ENCODE measurements at places on chromosomes 16 and 17. TPM values are rescaled to one million over a fixed set of nuclear protein-coding genes. Genes with fewer than 3 reads are reported as not detected.

DNA sequence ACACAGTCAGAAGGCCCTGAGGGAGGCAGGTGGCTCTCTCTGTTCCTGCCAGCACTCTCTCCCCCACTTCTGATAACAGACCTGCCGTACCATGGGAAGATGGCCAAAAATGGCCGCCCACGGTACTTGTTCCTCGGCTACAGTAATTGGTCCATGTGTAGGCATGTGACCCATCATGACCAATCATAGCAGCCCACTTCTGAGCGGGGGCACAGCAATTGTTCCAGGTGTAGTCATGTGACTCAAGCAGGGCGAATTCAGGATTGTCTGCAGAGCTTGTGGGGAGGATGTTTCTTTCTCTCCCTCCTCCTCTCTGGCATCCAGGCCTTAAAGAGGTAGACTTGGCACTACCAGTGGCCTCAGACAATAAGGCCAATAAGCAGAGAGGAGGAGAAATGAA, 250.4 kb downstream of the MRTFB start:
- H3K36me3 ChIP-seq, result no peaks in the 10 kb centered on the region
- H3K4me1 ChIP-seq, result no peaks in the 10 kb centered on the region
- H3K4me3 ChIP-seq, result no peak overlapping the region

The FBXW10 gene
- not detected for total RNA-seq

DNA sequence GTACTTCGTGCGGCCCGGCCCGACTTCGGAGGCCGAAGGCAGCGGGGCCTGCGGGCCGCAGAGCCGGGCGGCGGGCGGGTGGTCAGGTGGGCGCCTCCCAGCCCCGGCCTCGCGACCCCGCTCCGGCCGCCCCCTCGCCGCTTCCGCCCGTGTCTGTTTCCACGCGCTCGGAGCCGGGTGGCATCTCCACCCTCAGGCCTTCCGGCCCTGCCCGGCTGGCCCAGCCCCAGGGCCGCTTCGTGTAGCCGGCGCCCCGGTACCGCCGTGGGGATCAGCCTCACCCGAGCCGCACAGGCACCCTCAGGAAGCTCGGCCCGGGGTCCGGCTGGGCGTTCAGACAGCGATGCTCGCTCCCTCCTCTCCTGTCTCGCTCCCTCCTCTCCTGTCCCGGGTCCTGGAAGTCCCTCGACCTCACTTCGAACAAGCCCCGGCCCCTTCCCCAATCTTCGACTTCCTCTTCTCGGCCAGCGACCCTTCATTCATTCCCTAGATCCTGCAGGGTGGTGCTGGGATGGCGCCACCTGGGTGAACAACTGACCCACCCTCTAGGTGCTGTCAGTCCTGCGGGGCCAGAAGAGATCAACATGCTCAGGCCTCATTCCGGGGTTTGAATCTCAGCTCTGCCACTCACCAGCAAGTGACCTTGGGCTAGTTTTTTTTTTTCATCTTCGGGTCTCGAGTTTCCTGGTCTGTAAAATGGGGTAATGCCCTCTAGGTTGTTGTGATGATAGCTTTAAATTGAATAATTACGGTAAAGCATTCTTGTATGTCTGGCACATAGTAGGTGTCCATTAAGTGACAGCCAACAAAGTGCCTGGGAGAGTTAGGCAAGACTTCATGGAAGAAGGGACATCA, 610 bp downstream of the VPS4A start:
- no peaks in the 10 kb centered on the region for H3K27me3 ChIP-seq
- peak; percentile 42 for DNase-seq
- peaks cover 26% of the 10 kb centered on the region for H3K36me3 ChIP-seq
- peaks cover 26% of the 10 kb centered on the region for H3K4me1 ChIP-seq

The SCNN1B gene
- total RNA-seq, result not detected

The KRTAP3-1 gene
- total RNA-seq, result not detected

GRCh38 chr17:33285413-33285812, 7.7 kb downstream of the ASIC2 start:
- peaks cover 28% of the 10 kb centered on the region for H3K27me3 ChIP-seq
- no peaks in the 10 kb centered on the region for H3K36me3 ChIP-seq
- no peak overlapping the region for H3K27ac ChIP-seq

The SPN gene
- total RNA-seq, result 357 TPM

DNA sequence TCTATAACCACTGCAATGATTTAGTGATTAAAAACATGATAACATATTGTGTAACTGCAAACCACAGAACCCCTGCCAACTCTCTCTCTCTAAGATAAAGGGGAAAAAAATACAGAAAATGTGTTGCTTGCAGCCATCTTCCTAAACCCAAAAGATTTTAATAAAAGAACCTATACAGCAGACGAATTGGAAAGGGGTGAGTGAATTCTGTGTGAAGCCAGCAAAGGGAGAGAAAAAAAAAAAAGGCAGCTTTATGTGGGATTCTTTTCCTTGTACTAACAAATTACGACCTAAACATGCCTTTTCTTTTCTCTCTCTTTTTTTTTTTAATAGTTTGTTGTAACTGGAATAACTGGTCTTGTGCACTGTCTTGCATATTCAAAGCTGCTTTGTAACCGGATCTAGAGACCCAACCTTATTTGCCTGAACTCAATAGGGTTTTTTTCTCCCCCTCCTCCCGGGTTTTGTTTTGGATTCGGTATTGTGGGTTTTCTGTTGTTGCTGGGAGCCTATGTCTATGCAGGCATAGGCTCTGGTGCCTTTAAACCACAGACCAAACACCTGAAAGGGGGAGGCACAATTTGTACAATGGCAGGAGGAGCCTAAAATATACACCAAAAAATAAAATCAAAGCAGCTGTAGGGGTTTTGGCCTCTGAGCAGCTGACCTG, 7.0 kb upstream of the ZFHX3 start:
- H3K27ac ChIP-seq, result no peak overlapping the region
- no peak overlapping the region for H3K4me3 ChIP-seq
- DNase-seq, result no peak
- peaks cover 27% of the 10 kb centered on the region for H3K4me1 ChIP-seq
- peaks cover 47% of the 10 kb centered on the region for H3K27me3 ChIP-seq
- peaks cover 2% of the 10 kb centered on the region for H3K36me3 ChIP-seq

DNA sequence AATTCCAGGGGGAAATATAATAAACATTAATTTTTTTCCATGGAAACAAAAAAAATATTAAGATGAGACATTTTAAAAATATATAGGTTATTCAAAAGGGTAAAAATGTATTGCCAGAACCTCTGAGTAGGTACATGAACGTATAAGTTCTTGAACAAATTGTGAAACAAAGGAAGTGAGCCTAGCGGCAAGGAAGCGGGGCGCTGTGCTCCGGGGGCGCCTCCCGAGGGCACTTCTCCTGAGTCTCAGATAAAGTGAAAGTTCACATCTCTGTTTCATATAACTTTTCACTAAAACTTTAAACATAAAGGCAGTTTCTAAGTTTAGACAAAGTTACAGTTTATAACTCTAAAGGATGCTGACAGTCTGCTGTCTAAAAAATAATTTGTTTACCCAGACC, 52.3 kb downstream of the TNRC6C start:
- peaks cover 22% of the 10 kb centered on the region for H3K4me1 ChIP-seq
- H3K36me3 ChIP-seq, result peaks cover 12% of the 10 kb centered on the region
- no peak overlapping the region for H3K27ac ChIP-seq
- H3K4me3 ChIP-seq, result no peak overlapping the region
- peak; percentile 18 for DNase-seq

- DNase-seq, result no peak
- peaks cover 12% of the 10 kb centered on the region for H3K36me3 ChIP-seq
- peak overlapping the region; percentile 5 for H3K27ac ChIP-seq
- no peak overlapping the region for H3K4me3 ChIP-seq
These were observed 19.4 kb downstream of the CLUH start for GRCh38 chr17:2691965-2692780.

The CCL4L2 gene
- not detected for total RNA-seq

DNA sequence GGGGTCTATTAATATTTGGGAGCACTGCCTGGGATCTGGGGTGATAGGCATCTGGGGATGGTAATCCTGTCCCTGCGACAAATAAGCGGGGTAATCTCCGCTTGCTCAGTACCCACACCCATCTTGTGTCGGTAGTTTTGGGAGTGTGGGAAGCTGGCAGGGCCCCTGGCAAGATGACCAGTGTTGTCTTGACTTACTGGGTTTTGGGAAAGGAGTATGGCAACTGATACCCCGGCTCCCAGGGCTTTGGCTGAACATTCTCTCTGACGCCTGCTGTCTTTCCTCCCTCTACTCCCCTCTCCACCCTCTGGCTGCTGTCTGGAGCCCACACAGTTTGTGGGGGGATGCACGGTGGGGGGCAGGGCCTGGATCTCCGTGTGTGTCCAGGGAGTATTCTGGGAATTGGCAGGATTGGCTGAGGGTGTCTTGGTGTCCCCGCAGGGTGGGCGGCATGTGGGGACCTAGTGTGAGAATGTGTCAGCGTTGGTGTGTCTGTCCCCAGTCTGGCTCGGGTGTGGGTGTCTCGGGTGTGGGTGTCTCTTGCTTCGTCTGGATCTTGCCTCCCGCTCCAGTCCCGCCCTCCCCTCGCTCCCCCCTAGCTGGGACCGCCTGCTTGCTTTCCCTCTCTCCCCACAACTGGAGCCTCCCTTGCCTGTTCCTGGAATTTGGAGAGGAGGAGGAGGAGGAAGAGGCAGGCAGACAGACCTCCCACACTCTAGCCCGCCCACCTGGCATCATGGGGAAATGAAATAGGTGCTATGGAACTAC, 12.0 kb downstream of the RARA start:
- H3K27me3 ChIP-seq, result no peaks in the 10 kb centered on the region
- H3K4me1 ChIP-seq, result peaks cover 66% of the 10 kb centered on the region
- no peak for DNase-seq
- peaks cover 31% of the 10 kb centered on the region for H3K36me3 ChIP-seq
- peak overlapping the region; percentile 99 for H3K4me3 ChIP-seq

GRCh38 chr17:65345261-65346005, 208.3 kb downstream of the RGS9 start:
- H3K27me3 ChIP-seq, result peaks cover 5% of the 10 kb centered on the region
- peaks cover 3% of the 10 kb centered on the region for H3K4me1 ChIP-seq
- H3K36me3 ChIP-seq, result no peaks in the 10 kb centered on the region
- no peak for DNase-seq

The IRX3 gene
- total RNA-seq, result not detected

The CD7 gene
- total RNA-seq, result 285 TPM

DNA sequence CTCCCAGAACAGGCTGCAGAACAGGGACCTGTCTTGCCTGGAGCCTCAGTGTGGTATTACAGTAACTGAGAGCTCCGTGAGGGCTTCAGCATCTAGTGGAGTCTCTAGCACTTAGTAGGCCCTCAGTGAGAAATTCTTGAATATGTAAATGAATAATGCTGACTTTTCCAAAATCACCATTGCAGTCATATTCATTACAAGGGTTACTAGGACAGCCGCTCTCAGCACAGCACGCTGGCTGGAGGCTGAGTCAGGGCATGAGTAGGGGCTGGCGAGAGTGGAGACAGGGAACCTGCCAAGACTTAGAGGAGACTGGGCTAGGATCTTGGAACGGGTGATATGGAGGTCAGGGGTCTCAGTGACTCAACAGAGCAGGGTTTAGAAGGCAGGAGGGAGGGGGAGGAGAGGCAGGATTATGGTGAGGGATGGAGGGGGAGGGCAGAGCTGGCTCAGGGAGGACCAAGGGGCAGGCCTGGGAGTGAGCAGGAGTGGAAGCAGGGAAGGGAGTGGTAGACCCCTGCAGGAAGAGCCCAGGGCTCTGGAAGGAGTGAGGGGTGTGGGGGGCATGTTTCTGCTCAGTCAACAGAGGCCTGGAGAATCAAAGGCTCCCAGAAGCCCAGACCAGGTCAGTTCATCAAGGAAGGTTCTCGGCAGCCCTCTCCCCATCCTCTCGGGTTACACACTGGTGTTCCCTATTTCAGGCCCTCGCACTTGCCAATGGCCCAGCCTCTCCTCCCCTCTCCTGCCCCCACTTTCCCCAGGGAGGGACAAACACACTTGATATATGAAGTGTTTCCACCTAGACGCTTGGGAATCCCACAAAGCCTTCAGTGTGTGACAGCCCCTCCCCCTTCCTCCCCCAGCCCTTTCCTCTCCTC, 42.3 kb downstream of the FZD2 start:
- H3K27ac ChIP-seq, result no peak overlapping the region
- no peak for DNase-seq
- H3K4me1 ChIP-seq, result no peaks in the 10 kb centered on the region
- H3K36me3 ChIP-seq, result no peaks in the 10 kb centered on the region
- H3K4me3 ChIP-seq, result no peak overlapping the region
- peaks cover 6% of the 10 kb centered on the region for H3K27me3 ChIP-seq

The PTX4 gene
- total RNA-seq, result not detected

The KCNJ2 gene
- total RNA-seq, result not detected

The BHLHA9 gene
- not detected for total RNA-seq

- no peaks in the 10 kb centered on the region for H3K36me3 ChIP-seq
- no peak overlapping the region for H3K27ac ChIP-seq
- H3K4me3 ChIP-seq, result no peak overlapping the region
- H3K27me3 ChIP-seq, result no peaks in the 10 kb centered on the region
- DNase-seq, result no peak
These were observed 195.0 kb upstream of the CPHXL start for GRCh38 chr16:75921281-75921680.

DNA sequence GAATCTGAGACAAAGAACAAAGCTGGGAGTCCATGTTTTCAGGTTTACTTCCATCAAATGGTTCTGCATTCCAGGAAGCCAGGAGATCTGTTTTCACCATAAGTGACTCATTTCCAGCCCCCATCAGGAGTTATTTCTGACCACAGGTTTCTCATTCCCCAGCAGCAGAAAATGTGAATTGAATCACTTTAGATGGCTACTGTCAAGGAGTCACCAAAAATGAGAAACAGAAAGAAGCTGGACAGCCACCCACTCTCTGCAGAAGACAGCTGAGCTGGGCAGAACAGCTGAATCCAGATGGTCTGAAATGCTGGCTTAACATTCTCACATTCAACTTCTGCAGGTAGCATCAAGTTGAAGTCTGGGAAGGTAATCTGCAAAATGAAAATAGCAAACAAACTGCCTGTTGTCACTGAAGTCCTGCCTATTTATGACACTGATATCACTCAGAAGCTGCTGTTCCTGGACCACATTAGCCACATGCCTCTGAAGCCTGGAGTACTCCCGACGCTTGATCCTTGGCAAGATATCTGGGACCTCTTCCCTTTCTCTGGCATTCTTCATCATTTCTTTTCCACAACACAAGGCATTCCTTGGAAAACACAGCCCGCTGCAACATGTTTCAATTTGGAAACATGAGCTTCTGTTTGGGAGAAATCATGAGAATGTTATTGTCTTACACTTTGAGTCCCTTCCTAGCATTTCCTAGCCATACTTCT, 15.3 kb downstream of the CCL11 start:
- DNase-seq, result no peak
- H3K4me3 ChIP-seq, result no peak overlapping the region
- no peak overlapping the region for H3K27ac ChIP-seq
- peaks cover 4% of the 10 kb centered on the region for H3K4me1 ChIP-seq

The KPNB1 gene
- 427 TPM for total RNA-seq

- no peak for DNase-seq
- H3K27ac ChIP-seq, result no peak overlapping the region
- peaks cover 86% of the 10 kb centered on the region for H3K4me1 ChIP-seq
- H3K4me3 ChIP-seq, result no peak overlapping the region
- H3K27me3 ChIP-seq, result peaks cover 4% of the 10 kb centered on the region
These were observed 4.8 kb upstream of the MEAK7 start for GRCh38 chr16:84509032-84509950.

The CYGB gene
- not detected for total RNA-seq

The DRC7 gene
- not detected for total RNA-seq

GRCh38 chr16:81239367-81240121, 1.1 kb downstream of the BCO1 start:
- no peaks in the 10 kb centered on the region for H3K36me3 ChIP-seq
- no peak overlapping the region for H3K27ac ChIP-seq
- DNase-seq, result no peak
- no peaks in the 10 kb centered on the region for H3K27me3 ChIP-seq

The CSF3 gene
- not detected for total RNA-seq

- H3K4me3 ChIP-seq, result no peak overlapping the region
- peaks cover 31% of the 10 kb centered on the region for H3K27me3 ChIP-seq
- no peaks in the 10 kb centered on the region for H3K4me1 ChIP-seq
- DNase-seq, result no peak
- H3K27ac ChIP-seq, result no peak overlapping the region
These were observed 2.8 kb upstream of the KRT40 start for GRCh38 chr17:40986920-40987319.
